ENCODE measurements at places on chromosomes 3 and 15.

GRCh38 chr3:70580021-70580420, 267.6 kb upstream of the MDFIC2 start:
- peaks cover 8% of the 10 kb centered on the region for H3K27me3 ChIP-seq
- no peaks in the 10 kb centered on the region for H3K4me1 ChIP-seq
- no peaks in the 10 kb centered on the region for H3K36me3 ChIP-seq

- H3K4me1 ChIP-seq: peaks cover 36% of the 10 kb centered on the region
- peak overlapping the region; percentile 44 for H3K27ac ChIP-seq
- no peak for DNase-seq
- peak overlapping the region; percentile 55 for H3K4me3 ChIP-seq
- no peaks in the 10 kb centered on the region for H3K27me3 ChIP-seq
- H3K36me3 ChIP-seq: peaks cover 6% of the 10 kb centered on the region
Measured at GRCh38 chr3:98529856-98530459, 1.8 kb upstream of the GPR15 start.

DNA sequence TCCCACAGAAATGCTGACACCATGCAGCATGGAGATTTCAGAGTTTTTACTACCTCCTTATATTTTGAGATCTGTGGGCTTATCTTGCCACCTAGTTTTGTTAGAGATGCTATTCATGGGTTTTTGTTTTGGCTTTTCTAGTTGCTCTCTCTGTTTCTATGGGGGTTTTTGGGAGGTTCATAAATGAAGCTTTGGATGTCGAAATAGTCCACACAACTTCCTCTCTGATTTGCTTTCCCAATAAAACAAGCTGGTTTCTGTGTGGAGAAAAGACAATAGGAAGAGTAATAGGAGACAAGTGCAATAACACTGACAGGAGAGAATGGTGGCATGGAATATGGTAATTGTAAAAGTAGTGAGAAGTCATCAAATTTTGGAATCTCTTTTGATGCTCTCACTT, 106.8 kb upstream of the GPR149 start:
- no peak overlapping the region for H3K4me3 ChIP-seq
- H3K27me3 ChIP-seq: no peaks in the 10 kb centered on the region
- H3K36me3 ChIP-seq: no peaks in the 10 kb centered on the region

DNA sequence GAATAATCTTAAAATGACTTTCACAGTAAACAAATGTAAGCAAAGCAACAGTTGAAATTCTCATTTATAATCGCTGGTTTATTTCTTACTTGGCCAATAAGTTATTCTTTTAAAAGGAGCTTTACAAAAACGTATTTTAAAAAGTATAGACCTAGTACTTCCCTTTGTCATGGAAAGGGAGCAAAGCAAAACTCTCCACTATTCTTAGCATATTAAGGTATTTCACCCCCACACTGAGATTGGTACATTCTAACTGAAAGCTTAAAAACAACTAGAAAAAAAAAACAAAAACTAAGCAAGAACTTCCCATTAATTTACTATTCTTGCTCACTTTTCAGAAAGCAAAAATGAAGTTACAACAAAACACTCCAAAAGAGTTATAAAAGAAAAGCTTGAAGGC, 1.5 kb downstream of the ATG3 start:
- H3K27me3 ChIP-seq: no peaks in the 10 kb centered on the region
- H3K27ac ChIP-seq: peak overlapping the region; percentile 91
- no peak for DNase-seq

GRCh38 chr3:127738192-127738840, 65.6 kb downstream of the ABTB1 start:
- H3K27me3 ChIP-seq: peaks cover 4% of the 10 kb centered on the region
- H3K36me3 ChIP-seq: no peaks in the 10 kb centered on the region

GRCh38 chr3:45819543-45819942, 22.4 kb downstream of the LZTFL1 start:
- no peaks in the 10 kb centered on the region for H3K27me3 ChIP-seq
- H3K4me1 ChIP-seq: peaks cover 8% of the 10 kb centered on the region
- H3K4me3 ChIP-seq: no peak overlapping the region
- no peak for DNase-seq
- H3K27ac ChIP-seq: no peak overlapping the region

- H3K27ac ChIP-seq: no peak overlapping the region
- H3K36me3 ChIP-seq: peaks cover 25% of the 10 kb centered on the region
- no peaks in the 10 kb centered on the region for H3K4me1 ChIP-seq
- H3K27me3 ChIP-seq: no peaks in the 10 kb centered on the region
- H3K4me3 ChIP-seq: no peak overlapping the region
- no peak for DNase-seq
Measured at GRCh38 chr3:194661374-194661773, 10.6 kb downstream of the LSG1 start.

DNA sequence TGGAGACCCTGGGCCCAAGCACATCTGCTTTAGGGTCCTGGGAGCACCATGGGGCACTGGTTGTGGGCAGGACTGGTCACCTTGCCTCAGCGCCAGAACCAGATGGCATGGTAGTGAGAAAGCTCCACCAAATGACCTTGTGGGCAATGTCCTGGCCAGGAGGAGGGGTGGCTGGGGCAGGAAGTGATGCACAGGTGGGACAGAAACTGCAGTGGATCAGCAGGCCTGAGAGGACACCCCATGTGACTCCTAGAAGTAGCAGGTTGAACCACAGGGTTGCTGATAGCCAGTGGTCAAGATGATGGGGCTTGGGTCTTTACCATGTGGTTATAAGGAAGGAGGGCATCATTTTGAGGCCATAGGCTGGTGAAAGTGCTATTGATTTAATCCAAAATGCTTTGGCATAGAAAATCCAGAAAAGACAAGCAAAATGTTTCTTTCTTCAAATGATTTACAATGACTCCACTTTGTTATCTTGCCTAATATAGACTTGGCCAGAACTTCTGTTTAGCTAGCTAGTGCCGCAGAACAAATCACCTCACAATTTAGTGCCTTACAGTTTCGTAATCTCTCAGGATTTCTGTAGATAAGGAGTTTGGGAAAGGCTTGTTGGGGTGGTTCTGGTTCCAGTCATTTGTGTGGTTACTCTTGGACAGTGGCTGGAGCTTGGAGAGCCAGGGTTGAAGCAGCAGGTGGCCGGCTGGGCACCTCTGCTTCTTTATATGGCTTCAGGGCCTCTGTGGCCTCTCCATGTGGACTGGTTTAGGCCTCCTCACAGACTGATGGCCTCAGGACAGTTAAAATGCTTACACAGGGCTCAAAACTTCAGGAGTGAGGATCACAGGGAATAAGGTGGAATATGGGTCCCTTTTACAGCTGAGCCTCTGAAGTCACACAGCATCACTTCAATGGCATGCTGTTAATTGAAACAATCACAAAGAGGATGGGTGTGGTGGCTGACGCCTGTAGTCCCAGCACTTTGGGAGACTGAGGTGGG, 27.5 kb downstream of the TMEM158 start:
- no peaks in the 10 kb centered on the region for H3K36me3 ChIP-seq
- H3K27ac ChIP-seq: no peak overlapping the region
- H3K4me1 ChIP-seq: no peaks in the 10 kb centered on the region
- peak; percentile 23 for DNase-seq
- H3K27me3 ChIP-seq: peaks cover 24% of the 10 kb centered on the region

Data from natural killer cell treated with Interleukin-12 subunit alpha and Interleukin-12 subunit beta and Interleukin-15 and Interleukin-18, amount 100 ng/mL, for 72 hours (primary cell).